ENCODE measurements at places on chromosomes 3 and 15.

DNA sequence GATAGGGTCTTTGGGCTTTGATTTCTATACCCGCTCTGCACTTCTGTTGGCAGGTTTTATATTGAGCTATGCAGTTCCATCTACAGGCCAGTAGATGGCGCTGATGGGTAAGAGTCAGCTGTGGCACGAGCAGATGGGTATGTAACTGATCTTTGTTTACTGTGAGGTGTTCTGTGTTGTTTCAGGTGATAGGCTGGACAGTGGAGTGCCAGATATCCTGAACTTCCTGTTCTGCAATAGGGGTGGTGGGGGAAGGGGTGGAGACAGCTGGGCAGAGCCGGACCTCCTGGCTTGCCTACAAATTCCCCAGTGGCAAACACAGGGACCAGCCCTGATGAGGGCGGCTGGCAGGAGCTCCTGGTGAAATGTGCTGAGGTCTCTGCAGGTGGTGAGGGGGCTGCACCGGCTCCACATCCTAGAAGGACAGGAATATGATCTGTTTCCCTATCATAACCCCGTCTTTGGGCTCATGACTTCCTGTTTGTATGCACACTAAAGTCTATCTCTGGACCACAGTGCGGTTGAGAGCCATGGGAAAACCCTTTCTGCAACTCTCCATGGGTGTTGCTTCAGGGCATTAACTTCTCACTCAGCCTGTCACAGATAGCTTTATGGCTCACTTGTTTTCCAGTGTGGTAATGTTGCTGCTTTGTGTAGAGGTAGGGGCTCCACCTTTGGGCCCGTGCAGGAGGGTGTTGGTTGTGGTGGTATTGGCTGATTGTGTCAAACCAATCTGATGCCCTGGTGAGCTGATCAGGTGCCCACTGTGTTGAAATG lies 13.4 kb upstream of the FAM98B start:
- peak; percentile 61 for DNase-seq

DNA sequence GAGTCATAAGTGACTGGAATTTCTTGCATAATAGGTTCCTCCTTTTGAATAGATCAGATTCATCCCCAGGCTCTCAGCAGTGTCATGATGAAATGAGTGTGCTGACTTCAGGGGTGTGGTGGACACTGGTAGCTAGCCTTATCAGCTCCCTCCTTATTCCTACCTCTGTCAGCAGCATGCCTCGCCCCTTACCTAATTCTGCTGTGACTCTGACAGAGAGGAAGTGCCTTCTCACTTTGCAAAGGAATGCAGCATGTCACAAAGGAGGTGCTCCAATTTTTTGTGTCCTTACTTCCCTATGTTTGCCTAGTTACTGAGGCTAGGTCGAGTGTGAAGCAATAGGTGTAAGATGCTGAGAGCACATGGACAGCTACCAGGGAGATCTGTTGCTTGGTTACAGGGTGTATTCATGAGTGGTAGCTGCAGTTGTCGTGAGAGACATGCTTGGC lies 90.6 kb downstream of the TNFAIP8L3 start:
- DNase-seq = no peak

GRCh38 chr3:47440131-47440530 lies 35.6 kb downstream of the SCAP start:
- DNase-seq = no peak

DNA sequence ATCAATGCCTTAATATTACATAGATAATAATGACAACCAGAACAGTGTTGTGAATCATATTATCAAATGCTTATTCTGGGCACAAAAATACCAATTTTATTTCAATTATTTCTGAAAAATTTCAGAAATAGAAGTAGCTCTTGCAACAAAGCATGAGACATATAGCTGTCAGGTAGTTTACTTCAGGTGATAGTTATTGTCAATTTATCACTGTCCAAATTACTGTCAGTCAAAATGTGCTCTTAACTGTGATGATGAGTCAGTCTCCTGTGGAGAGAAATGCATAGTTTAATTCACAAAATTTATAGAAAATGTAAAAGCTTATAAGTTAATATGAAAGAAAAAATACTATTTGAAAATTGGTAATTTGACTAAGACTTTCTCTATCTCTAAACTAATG lies 1078.4 kb upstream of the GBE1 start:
- DNase-seq = no peak

- DNase-seq = no peak
Observed at GRCh38 chr15:68278345-68278594, 725 bp downstream of the FEM1B start.

DNA sequence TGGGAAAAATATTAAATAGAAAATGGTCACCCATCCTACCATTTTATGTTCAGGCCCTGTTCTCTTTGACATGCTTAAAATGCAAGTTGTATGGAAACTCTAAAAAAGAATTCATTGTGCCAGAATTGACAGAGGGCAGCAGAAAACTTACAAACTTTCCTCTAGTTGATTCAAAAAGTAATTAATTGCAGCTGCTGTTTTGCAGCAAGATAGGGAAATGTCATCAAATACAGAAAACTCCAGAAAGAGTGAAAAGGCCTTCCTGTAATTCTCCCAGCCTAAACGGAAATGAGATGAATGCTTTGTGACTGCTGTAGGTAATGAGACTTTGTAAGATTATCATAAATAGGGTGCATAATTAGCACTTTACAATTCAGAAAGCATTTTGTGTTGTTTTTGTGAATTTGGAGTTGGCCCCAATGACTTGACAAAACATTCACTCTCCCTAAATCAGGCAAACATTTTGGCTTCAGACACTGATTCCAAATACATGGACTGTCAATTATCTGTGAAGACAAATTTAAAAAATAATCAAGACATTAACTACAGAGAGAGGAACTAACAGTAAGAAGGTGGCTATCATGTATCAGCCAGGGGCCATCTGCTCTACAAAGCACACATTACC lies 861.8 kb downstream of the SQOR start:
- peak; percentile 70 for DNase-seq

DNA sequence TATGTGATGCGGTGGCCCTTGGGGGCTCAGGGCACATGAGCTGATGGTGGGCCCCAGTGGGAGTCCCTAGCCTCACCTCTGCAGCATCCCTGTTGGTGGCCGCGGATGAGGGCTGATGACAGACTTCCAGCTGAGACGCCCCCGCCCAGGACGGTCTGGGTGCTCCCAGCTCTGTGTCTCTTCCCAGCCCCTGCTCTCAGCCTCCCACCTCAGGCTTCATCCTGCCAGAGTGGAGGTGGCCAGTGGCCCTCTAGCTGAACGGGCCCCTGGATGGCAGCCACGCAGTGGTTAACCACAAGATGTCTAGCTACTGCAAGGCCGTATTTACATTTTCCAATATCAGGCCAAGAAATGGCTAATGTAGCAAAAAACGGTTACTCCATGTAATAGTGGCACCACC lies 205.3 kb upstream of the LINGO1 start:
- DNase-seq = no peak

All from muscle of leg (tissue), 16 donors.